T-helper 2 cell treated with Interferon-gamma antibody and Interleukin-4, amounts not matched to agents 100 ng/mL and 5 ng/mL, for 36 hours (primary cell): ENCODE measurements at places on chromosomes 6 and 20. TPM values are rescaled to one million over a fixed set of nuclear protein-coding genes. Genes with fewer than 3 reads are reported as not detected.

Gene DSP
- total RNA-seq: 0.02 TPM in 1 of 2 replicates, not detected in the other

Gene BNIP5
- not detected in 2 replicates for total RNA-seq

Gene FNDC11
- total RNA-seq: 0.64 and 0.66 TPM in 2 replicates

Gene PI16
- 0.14 and 0.16 TPM in 2 replicates for total RNA-seq

Gene HDGFL1
- total RNA-seq: not detected in 2 replicates

Gene SLC2A10
- total RNA-seq: not detected in 2 replicates

Gene SLC25A27
- not detected in 2 replicates for total RNA-seq

Gene SRSF12
- not detected in 2 replicates for total RNA-seq

Gene LRRN4
- total RNA-seq: not detected in 2 replicates

Gene KCNK5
- total RNA-seq: 10.9 and 11.0 TPM in 2 replicates

Gene RNF8
- 22.8 and 26.8 TPM in 2 replicates for total RNA-seq
